ENCODE measurements at places on chromosomes 2 and 18.

GRCh38 chr2:24163186-24163585 lies 11.7 kb upstream of the FAM228A start:
- no peaks in the 10 kb centered on the region for H3K27me3 ChIP-seq
- H3K4me3 ChIP-seq, result no peak overlapping the region
- peaks cover 7% of the 10 kb centered on the region for H3K36me3 ChIP-seq
- no peak for DNase-seq

GRCh38 chr2:191041418-191042161 lies 27.6 kb upstream of the STAT1 start:
- no peaks in the 10 kb centered on the region for H3K27me3 ChIP-seq
- H3K36me3 ChIP-seq, result peaks cover 37% of the 10 kb centered on the region
- DNase-seq, result no peak
- peak overlapping the region; percentile 12 for H3K27ac ChIP-seq
- peaks cover 38% of the 10 kb centered on the region for H3K4me1 ChIP-seq
- no peak overlapping the region for H3K4me3 ChIP-seq

- peaks cover 44% of the 10 kb centered on the region for H3K4me1 ChIP-seq
- no peaks in the 10 kb centered on the region for H3K36me3 ChIP-seq
- no peak for DNase-seq
- no peak overlapping the region for H3K4me3 ChIP-seq
- no peak overlapping the region for H3K27ac ChIP-seq
These were observed 19.1 kb downstream of the PROKR1 start for GRCh38 chr2:68662466-68662865.

- peaks cover 6% of the 10 kb centered on the region for H3K4me1 ChIP-seq
- no peaks in the 10 kb centered on the region for H3K27me3 ChIP-seq
- H3K36me3 ChIP-seq, result no peaks in the 10 kb centered on the region
- no peak overlapping the region for H3K27ac ChIP-seq
- H3K4me3 ChIP-seq, result no peak overlapping the region
These were observed 39.1 kb upstream of the MAP4K4 start for GRCh38 chr2:101658387-101658786.

GRCh38 chr18:44060197-44060596 lies 620.5 kb upstream of the SETBP1 start:
- no peaks in the 10 kb centered on the region for H3K36me3 ChIP-seq
- H3K4me3 ChIP-seq, result no peak overlapping the region
- no peak overlapping the region for H3K27ac ChIP-seq
- H3K4me1 ChIP-seq, result no peaks in the 10 kb centered on the region
- no peak for DNase-seq

DNA sequence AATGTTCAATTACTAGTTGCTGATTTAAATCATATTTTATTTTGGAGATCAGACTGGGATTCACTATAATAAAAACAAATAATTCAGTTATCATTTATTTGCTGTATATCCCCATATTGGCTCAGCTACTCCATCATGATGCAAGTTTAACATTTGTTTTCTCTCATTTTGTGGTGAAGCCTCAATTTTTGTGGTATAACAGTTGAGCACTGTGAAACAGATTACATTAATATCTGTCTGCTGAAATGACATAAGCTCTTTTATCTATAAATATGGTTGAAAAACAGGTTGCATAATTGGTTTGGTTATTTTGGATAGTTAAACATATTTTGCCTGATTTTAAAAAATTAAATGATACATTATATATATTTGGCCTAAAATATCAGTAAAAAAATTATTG lies 67.7 kb downstream of the DPP4 start:
- peaks cover 8% of the 10 kb centered on the region for H3K36me3 ChIP-seq
- no peak overlapping the region for H3K27ac ChIP-seq
- H3K4me1 ChIP-seq, result peaks cover 21% of the 10 kb centered on the region
- no peaks in the 10 kb centered on the region for H3K27me3 ChIP-seq
- no peak overlapping the region for H3K4me3 ChIP-seq

DNA sequence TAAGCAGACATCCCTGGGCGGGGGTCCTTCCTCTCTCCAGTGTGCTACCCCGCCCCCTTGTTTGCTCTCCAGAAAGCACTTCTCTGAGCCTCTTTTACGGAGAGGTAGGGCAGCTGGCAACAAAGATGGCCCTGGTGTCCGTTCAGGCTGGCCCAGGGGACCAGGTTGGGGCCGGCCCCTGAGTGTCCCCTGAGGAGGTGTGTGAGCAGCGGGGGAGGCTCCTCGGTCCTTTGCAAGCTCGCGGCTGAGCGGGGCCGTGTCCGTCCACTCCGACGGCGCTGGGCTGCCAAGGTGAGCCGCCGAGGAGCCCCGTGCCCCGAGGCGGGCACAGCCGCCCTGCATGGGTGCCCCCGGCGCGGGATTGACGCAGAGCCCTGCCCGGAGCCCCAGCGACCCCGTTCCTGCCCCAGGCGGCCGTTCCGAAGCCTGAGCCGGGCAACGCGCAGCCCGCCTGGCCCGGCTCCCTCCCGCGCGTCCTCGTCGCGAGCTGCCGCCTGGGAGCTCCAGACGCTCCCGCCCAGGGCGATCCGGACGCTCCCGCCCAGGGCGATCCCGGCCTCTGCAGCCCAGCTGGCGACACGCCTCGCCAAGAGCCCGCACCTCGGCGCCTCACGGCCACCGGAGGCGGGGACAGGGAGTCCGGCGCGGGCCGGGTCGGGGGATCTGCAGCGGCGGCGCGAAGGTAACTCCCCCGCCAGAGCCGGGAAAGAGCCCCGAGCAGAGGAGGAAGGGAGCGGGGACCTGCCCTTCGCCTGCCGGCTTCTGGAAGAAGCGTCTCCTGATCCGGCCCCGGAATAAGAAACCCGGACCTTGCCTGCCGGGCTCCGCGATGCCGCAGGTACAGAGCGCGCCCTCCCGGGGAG lies at the start of gene PROKR1:
TSS of gene PROKR1 (plus strand) at position 569 of the 863 bp plus-strand sequence. CDS start 2,243 bp downstream, outside the sequence.
- peaks cover 31% of the 10 kb centered on the region for H3K4me1 ChIP-seq
- peaks cover 64% of the 10 kb centered on the region for H3K27me3 ChIP-seq
- H3K4me3 ChIP-seq, result peak within 1 kb of the TSS; percentile 46
- H3K36me3 ChIP-seq, result peaks cover 10% of the 10 kb centered on the region

GRCh38 chr18:22432657-22433137 lies 15.0 kb upstream of the CTAGE1 start:
- no peak overlapping the region for H3K4me3 ChIP-seq
- no peak for DNase-seq
- H3K27me3 ChIP-seq, result no peaks in the 10 kb centered on the region
- H3K27ac ChIP-seq, result no peak overlapping the region
- H3K4me1 ChIP-seq, result no peaks in the 10 kb centered on the region
- H3K36me3 ChIP-seq, result no peaks in the 10 kb centered on the region

DNA sequence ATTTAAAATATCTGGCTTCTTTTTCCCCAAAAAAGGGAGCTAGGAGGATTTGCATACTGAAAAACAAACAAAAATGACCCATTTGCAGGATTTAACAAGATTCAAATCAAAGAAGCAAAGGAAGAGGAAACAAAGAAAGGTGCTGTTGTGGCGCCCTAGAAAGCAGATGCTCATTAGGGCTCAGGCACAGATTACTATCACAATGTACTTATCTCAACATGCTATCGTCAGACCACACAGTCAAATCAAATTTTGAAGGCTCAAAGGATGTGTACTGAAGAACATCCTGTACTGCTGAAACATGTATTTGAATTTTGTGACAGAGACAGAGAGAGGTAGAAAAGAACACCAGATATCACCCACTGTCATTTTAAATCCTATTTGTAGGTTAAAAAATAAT lies 10.9 kb downstream of the RBMS1 start:
- H3K4me3 ChIP-seq, result peak overlapping the region; percentile 25
- DNase-seq, result no peak
- H3K4me1 ChIP-seq, result peaks cover 63% of the 10 kb centered on the region
- no peaks in the 10 kb centered on the region for H3K36me3 ChIP-seq
- no peaks in the 10 kb centered on the region for H3K27me3 ChIP-seq

- no peaks in the 10 kb centered on the region for H3K36me3 ChIP-seq
- no peak for DNase-seq
- H3K27me3 ChIP-seq, result peaks cover 2% of the 10 kb centered on the region
- no peak overlapping the region for H3K4me3 ChIP-seq
- H3K4me1 ChIP-seq, result peaks cover 4% of the 10 kb centered on the region
These were observed 35.0 kb downstream of the TMEM177 start for GRCh38 chr2:119713819-119714490.

DNA sequence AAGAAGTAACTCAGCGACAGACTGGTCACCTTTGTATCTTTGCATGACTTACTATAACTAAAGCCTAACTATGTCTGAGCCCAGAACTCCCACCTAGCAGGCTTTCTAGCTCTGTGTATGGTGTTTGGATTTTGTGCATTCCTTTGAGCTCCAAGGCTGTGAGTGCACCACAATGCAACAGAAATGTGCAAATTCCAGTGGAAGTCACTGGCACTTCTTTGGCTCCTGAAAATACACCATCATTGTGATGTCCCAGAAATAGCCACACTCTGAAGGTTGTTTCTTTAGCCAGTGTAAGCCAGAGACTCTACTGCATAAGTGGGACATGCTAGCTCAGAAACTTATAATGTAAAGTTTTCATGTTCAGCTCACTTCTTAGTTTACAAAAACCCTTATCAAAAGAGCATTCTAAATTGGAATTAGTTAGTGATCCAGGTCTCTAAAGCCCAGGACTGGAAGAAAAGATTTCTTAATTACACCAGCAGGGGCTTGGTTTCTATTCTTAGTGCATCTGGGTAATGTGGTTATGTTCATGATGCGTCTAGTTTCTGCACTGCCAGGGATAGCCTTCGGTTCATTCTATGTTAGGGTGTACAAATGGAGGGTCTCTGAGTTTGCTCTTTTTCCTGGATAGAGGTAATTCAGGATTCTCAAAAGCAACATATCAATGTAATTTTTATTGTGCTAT lies 1239.5 kb upstream of the ZEB2 start:
- no peaks in the 10 kb centered on the region for H3K4me1 ChIP-seq
- no peak for DNase-seq

DNA sequence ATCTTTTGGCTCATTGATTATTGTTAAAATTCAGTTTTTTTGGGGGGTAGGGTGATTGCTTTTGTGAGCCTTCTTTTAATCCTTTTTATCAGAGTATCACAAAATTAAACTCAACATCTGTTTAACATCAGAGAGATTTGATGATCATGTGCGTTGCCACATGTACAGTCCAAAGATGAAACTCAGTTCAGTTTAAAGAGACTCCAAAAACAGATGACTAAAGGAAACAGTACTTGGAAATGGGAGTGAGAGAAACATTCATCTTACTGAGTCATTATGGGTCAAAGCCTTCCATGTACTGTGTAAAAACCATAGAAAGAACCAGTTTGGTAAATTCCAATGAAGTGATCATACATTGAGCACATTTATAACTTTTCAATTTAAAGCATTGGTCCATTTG lies 53.0 kb downstream of the LYPD6 start:
- no peaks in the 10 kb centered on the region for H3K36me3 ChIP-seq
- H3K4me1 ChIP-seq, result no peaks in the 10 kb centered on the region
- no peak overlapping the region for H3K4me3 ChIP-seq
- no peak for DNase-seq

- no peaks in the 10 kb centered on the region for H3K36me3 ChIP-seq
- no peak overlapping the region for H3K27ac ChIP-seq
- H3K4me1 ChIP-seq, result no peaks in the 10 kb centered on the region
- peaks cover 6% of the 10 kb centered on the region for H3K27me3 ChIP-seq
- DNase-seq, result no peak
- H3K4me3 ChIP-seq, result no peak overlapping the region
These were observed 28.1 kb downstream of the FAP start for GRCh38 chr2:162215162-162215561.

DNA sequence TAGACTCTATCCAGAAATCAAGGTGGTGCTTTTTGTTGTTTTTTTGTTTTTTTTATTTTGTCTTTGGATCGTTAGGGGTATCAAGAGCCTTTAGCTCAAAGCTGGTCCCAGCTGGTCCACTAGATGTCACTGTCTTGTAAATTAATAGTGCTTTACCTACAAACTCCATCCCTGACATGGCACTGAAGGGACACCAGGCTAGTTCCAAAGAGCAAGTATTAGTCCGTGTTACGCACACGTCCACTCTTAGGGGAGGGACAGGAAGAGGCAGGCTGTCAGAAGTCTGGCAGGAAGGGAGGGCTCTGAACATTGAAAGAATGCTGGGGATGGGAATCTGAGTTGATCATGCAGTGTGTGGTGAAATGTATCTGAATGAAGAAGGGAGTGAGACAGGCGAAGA lies 85.9 kb upstream of the CCBE1 start:
- H3K4me3 ChIP-seq, result no peak overlapping the region
- H3K27ac ChIP-seq, result no peak overlapping the region
- no peak for DNase-seq
- H3K4me1 ChIP-seq, result no peaks in the 10 kb centered on the region
- no peaks in the 10 kb centered on the region for H3K36me3 ChIP-seq
- peaks cover 6% of the 10 kb centered on the region for H3K27me3 ChIP-seq

All from activated naive CD8-positive, alpha-beta T cell treated with anti-CD3 and anti-CD28 coated beads, Interleukin-2, amount 50 U/mL, for 24 hours (primary cell).